MV-4-11 (cell line): ENCODE measurements at places on chromosomes 2 and 18.

GRCh38 chr2:233972941-233973575 lies 55.9 kb downstream of the TRPM8 start:
- peak; percentile 33 for DNase-seq

DNA sequence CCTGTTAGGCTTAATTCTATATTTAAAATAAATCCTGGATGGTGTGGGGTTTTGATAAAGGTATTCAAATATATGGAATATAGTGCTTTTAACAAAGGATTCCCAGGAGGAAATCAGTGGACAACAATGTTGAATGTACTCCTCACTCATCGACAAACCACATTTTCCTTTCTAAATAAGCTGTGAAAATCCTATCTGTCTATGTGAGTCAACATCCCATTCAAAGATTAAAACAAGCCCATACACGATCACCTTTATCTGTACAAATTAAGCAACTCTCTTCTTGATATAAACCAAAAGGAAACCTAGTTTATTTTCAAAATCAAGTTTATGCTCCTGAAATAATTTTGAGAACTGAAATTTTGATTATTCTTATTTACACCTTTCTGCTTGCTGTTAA lies 153.4 kb downstream of the ERBB4 start:
- no peak for DNase-seq

DNA sequence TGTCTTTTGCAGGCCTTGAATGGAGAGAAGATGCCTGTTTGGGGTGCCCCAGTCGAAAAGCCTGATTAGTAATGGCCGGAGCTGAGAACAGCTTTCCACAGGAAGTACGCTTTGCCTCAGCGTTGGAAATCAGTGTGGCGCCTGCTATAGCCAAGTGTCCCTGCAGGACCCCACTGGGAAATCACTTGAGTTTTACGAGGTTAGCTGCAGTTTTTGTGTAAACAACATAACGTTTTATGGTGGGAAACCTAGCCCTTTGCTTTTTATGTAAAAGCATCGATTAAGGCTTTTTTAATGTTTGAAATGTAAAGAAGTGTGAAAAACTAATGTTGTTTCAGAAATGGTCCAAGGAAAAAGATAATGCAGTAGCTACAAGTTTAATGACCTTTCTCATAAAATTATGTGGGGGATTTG lies 234.2 kb downstream of the TTC32 start:
- DNase-seq = no peak

DNA sequence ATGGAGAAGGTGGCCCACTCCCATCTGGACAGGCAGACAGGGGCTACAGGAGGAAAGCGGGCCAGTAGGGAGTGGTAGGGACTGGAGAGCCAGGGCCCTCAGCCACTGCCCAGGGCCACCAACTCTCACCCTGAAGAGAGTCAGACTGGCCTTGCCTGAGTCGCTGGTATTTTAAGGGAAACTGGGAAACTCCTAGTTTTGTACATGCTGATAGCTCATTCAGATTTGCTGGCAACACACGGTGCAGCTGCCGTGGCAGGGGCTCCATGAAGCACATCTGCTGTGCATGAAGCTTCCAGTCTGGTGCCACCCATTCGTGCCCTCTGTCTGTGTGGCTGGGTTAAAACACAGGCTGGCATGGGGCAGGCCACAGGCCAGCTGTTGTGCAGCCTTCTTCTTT lies 137.3 kb upstream of the GLI2 start:
- no peak for DNase-seq

- DNase-seq = peak; percentile 50
Measured at GRCh38 chr2:96146153-96146880, 1.1 kb upstream of the DUSP2 start.

GRCh38 chr18:75504469-75504868 lies 77.0 kb upstream of the SMIM21 start:
- DNase-seq = no peak

DNA sequence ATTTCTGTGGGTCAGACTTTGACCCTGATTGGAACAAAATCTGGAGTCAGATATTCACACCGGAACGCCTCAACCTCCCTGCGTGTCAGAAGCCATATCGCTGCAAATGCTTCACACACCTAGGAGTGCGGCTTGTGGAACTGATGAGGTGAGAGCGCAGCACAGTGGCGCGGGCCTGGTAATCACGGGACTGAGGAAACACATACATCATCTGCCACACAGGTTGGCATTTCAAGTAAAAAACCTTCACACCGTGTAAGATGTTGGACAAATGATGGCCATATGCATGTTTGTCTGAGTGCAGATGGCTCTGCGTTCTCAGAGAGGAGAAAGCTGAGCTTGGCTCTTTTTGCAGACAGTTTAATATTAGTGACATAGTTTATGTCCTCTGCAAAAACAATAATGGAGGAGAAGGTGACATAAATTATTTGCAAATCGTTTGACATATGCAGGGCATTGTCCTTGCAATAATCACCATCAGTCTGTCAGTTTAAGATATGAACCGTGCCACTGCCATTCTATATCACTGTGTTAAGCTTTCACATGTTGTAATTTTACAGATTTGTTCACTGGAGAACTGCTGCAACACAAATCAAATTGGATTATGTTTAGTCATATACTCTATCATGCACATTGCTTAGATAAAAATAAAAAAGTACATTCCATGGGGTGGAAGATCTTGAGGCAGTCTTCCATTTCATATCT lies 101.4 kb downstream of the MTX2 start:
- DNase-seq = no peak

GRCh38 chr2:45636008-45636407 lies 15.5 kb upstream of the PRKCE start:
- no peak for DNase-seq

GRCh38 chr18:64695851-64696553 lies 547.1 kb upstream of the LINC00305 start:
- DNase-seq = peak; percentile 90

GRCh38 chr18:59950215-59950944 lies 50.6 kb downstream of the PMAIP1 start:
- no peak for DNase-seq

- DNase-seq = no peak
Measured at GRCh38 chr2:172213116-172213860, 110.6 kb upstream of the DLX2 start.

- DNase-seq = no peak
Measured at GRCh38 chr2:235381261-235381912, 112.5 kb upstream of the AGAP1 start.

DNA sequence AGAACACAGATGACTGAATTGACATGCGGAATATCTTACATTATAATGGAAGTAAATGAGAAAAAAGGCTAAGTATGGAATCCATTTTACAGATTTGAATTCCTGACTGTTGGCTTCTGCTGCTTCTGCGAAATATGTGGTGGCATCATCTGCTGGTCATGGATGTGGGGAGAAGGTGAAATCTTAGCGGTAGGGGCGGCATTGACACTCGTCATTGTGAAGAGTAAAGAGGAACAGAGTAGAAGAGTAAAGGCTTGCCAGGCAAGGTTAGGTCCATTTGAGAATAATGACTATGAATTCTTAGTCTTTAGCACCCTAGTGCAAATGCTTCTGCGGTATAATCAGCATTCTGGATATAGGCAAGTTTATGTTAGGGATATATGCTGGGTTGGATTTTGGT lies 32.4 kb downstream of the ACTR3 start:
- DNase-seq = peak; percentile 24

DNA sequence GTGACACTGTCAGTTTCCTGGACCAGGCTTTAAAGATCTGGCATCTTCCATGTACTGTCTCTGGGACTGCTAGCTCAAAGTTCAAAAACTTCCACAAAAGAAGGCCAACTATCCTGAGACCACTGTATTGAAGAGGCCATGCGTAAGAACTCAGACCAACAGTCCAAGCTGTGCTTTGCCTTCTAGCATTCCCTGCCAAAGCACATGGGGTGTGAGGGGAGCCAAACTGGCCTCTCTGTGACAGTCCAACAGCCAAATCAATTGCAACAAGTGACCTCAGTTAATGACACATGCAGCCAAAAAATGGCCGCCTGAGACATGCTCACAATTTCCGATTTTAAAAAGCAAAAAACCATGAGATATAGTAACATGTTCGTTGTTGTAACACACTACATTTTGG lies 160.3 kb upstream of the CDH19 start:
- no peak for DNase-seq

DNA sequence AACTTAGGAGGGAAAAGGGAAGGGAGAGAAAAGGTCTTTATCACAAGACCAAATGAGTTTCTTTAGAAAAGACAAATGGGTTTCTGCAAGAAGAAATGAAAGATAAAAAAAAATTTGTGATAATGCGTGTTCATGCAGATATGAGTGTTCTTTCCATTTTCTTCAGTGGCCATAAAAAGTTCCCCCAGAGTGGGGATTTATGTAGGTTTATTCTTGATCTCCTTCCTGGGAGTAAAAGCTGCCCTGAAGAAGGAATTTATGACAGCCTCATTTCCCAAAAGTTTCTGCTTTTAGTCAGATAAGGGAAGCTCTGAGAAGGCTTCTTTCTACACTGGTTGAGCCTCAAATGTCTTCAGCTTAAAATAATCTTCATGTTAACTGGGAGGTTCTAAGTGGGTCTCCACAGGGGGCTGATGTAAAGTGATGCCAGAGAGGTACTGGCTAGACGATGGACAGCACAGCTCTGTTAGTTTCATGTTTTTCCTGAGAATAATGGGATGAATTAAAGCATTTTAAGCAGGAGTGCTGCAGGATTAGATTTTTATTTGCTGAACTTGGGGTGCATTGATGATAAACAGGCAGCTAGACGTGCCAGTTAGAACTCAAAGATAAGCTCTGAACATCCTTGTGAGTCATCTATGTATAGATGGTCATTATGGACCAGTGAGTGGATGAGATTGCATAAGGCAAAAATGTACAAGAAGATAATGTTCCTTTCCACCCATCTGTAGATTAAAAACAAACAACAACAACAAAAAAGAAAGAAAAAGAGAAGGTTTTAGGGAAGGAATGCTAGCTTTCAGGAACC lies 99.4 kb upstream of the MSH2 start:
- DNase-seq = no peak

DNA sequence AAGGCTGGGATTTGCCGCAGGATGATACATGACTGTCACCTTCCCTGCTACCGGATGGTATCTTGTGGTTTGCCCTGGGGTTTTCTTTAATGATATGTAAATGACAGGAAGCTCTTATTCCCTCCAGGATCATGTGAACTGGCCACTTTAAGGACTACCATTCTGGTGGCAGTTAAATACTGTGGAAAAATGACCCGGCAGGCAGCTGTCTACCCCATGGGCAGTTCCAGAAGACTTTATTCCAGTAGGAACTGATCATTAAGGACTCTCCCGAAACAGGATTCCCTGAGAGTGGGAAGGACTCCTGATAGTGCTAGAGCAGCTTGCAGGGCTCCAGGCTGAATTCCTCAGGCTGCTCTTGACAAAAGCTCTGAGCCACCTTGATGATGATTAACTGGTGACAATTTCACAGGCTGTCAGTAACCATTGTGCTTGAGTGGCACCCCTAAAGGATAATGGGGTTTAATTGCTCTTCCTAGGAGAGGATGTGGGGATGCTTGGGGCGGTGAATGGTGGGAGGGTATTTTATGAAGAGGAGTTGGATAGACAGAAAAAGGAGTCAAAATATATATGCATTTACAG lies 212.0 kb downstream of the CPS1 start:
- DNase-seq = no peak

- DNase-seq = peak; percentile 22
Measured at GRCh38 chr2:27121906-27122305, 1.7 kb upstream of the ABHD1 start.

DNA sequence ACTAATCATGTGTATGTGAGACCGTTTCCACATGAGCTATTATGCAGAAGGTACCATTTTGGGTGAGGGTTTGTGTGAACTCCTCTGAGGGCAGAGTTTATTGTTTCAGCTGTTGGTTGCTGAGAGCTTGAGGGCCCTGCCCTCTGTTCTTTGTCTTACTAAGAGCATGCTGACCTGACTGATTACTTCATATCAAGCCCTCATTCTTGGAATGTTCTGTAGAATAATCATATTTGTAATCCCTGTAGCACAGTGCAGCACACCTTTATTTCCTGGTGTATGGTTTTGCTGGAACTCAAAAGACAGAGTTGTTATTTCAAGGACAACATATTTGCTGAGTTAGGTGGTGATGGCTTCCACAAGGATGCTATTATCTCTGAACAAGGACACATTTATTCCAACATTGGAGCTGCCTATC lies 118.5 kb downstream of the GALNT3 start:
- DNase-seq = no peak

GRCh38 chr18:35856178-35856577 lies 116.3 kb upstream of the RMP24 start:
- no peak for DNase-seq

- DNase-seq = peak; percentile 69
Measured at GRCh38 chr2:230439590-230439989, 23.6 kb downstream of the SP100 start.

DNA sequence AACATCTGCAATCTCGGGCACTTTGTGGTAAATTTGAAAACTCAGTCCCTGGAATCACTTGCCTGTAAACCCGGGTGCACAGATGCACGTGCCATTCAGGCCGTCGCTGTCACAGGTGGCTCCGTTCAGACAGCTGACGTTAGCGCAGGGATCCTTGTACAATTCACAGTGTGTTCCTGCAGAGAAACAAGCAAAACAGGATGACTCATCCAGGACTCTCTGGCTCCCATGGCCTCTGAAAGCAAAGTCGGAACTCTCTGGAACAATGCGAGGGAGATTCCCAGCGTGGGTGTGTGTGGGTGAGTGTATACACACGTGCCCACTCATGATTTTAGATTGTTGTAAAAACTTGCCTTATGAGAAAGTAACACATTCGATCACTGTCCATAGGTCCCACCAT lies 136.1 kb upstream of the PID1 start:
- no peak for DNase-seq

GRCh38 chr2:68766376-68766845 lies 31.8 kb downstream of the ARHGAP25 start:
- DNase-seq = peak; percentile 92

DNA sequence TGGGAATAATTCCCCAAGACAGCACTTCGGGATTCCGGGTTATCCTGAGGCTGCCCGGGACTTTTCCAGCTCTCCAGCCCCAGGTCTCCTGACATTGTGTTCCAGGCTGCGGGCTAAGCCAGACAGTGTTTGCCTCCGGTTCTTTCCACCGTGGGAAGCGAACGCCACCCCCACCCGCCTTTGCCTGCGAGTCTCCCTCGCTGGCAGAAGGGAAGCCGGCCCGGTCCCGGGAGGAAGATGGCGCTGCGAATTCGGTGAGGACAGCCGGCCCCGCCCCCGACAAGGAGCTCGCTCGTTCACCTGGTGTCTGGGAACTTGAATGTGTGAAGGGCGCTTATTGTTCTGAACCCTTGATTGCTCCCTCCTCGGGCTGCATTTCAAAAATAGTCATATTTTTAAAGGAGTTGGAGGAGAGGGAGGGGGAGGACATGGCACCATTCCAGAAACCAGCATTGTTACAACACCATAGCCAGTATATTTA lies 2.9 kb downstream of the LRATD1 start:
- DNase-seq = peak; percentile 42

- no peak for DNase-seq
Measured at GRCh38 chr18:59873641-59874040, 26.2 kb upstream of the PMAIP1 start.

- DNase-seq = no peak
Measured at GRCh38 chr2:45532181-45532580, 78.9 kb downstream of the SRBD1 start.

GRCh38 chr2:16113568-16113967 lies 173.2 kb downstream of the MYCN start:
- DNase-seq = no peak
